ENCODE measurements at places on chromosomes 16 and 17.

- peaks cover 27% of the 10 kb centered on the region for H3K36me3 ChIP-seq
- peak overlapping the region; percentile 38 for H3K27ac ChIP-seq
Measured at GRCh38 chr17:81551458-81552243, 502 bp downstream of the FAAP100 start.

DNA sequence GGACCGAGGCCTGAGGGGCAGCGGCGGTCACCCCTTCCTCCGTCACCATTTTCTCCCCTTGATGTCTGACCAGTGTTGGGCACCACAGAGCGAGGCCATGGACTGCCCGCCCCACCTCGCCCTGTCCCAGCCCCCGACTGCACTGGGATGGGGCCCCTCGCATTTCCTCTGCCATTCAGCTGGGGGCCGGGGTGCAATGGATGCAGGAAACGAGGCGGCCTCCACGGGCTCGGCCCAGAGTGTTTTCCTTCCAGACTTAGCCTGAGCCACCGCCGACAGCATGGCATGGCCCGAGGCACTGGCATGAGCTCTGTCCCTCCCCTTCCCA is 44.6 kb upstream of the ZC3H18 start:
- no peaks in the 10 kb centered on the region for H3K27me3 ChIP-seq
- H3K27ac ChIP-seq, result no peak overlapping the region
- no peak overlapping the region for H3K4me3 ChIP-seq
- H3K4me1 ChIP-seq, result peaks cover 9% of the 10 kb centered on the region

DNA sequence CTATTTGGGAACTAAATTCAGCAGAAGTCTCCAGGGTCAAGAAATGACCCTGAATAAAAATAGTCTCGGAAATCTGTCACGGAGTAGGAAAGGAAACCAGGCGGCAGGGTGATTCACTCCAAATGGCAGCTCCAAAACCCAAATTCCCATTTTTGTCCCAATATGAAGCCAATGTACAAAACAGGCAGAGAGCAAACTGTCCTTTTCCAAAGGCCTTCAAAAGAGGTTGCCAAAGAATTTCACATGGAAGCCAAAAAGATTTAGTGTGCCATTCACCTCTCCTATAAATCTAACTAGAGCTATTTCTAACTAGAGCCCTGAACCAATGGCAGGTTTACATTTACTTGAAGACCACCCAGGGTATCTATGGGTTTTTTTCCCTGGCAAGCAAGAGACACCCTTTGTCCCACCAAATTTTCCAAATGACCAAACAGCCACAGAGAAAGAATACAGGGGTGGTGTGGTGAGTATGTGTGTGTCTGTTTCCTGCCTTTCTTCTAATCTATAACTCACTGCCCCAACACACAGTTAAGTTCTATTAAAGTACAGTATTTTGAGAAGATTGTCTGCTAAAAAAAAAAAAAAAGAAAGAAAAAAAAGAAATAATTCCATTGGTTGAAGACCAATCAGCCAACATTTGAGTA is 6.8 kb downstream of the MYO1D start:
- DNase-seq, result no peak
- H3K4me3 ChIP-seq, result no peak overlapping the region
- H3K27me3 ChIP-seq, result no peaks in the 10 kb centered on the region
- H3K36me3 ChIP-seq, result no peaks in the 10 kb centered on the region
- no peaks in the 10 kb centered on the region for H3K4me1 ChIP-seq

DNA sequence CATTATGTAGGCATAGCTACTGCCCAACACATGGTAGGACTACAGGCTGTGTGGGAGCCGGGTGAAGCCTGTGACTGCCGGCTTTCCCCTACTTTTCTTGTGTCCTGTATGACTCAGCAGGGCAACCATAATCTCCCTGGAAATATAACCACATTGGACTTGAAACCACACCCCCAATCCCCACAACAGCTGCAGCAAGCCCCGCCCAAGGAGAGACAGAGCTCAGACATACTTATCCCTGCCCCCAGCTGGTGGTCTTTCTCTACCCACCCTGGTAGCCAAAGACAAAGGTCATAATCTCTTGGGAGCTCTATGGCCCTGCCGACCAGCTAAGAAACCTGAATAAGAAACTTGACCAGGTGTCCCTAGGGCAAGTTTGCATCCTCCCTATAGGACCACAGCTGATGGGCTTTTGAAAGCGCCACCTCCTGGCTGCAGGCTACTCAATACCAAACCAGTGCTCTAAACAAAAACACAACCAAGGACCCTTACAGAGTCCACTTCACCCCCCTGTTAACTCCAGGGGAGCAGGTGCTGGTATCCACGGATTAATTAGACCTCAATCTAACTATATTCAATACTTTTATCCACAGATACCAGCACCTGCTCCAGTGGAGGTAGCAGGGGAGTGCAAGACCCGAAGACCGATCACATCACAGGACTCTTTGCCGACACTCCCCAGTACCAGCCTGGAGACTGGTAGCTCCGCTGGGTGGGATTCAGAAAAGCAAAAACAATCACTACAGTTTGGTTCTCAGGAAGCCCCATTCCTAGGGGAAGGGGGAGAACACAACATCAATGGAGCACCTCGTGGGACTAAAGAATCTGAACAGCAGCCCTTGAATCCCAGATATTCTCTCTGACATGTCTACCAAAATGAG is 91.2 kb downstream of the IRX5 start:
- no peak overlapping the region for H3K27ac ChIP-seq
- no peak overlapping the region for H3K4me3 ChIP-seq
- no peaks in the 10 kb centered on the region for H3K4me1 ChIP-seq
- peaks cover 14% of the 10 kb centered on the region for H3K27me3 ChIP-seq
- H3K36me3 ChIP-seq, result peaks cover 2% of the 10 kb centered on the region

DNA sequence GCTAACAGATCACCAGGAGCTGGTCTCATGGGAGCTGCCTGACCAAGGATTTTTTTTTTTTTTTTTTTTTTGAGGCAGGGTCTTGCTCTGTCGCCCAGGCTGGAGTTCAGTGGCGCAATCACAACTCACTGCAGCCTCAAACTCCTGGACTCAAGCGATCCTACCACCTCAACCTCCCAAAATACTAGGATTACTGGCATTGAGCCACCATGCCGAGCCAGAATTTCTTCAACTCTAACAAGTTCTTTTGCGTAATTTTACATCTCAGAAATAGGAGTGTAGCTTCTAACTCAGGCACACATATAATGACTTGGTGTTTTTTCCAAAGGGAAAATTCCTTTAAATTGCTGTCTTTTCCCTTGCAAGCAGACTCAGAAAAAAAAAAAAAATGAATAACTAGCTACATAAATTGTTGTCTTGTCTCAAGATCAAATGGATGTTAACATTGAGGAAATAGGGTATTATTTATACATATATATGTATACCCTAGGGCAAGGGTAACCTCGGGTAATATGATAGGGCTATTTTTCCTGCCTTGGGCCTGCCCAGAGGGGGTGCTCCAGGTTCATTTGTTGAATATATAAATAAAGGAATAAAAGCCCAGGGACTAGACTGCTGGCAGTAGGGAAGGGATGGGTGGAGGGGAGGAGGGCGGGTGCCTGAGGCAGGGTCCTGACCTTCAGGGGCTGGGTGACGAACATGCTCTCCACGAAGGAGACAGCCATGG is 42.8 kb upstream of the GCSH start:
- H3K4me1 ChIP-seq, result no peaks in the 10 kb centered on the region
- H3K27ac ChIP-seq, result no peak overlapping the region
- DNase-seq, result no peak
- no peak overlapping the region for H3K4me3 ChIP-seq

DNA sequence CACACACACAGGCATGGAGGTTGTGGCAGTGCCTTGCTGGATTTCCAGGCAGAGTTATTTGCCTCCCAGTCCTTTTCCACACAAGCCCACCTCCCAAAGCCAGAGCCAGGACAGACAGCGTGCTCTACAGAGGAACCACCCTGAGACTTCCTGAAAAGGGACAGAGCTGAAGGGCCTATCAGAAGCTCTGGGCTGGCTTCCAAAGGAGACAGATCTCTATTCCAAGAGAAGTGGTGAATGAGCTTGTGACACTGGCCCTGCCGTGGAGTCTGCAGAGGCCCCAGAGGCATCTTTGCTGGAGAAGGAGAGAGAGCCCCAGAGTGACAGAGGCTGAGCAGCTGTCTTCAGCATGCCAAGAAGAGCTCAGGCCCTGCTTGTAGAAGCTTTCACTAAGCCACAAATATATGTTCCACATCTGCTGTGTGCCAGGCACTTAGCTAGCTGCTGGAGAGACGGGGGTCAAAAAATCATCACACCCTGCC is 8.3 kb upstream of the LPCAT2 start:
- H3K4me3 ChIP-seq, result no peak overlapping the region
- peaks cover 25% of the 10 kb centered on the region for H3K27me3 ChIP-seq
- no peaks in the 10 kb centered on the region for H3K36me3 ChIP-seq
- H3K4me1 ChIP-seq, result no peaks in the 10 kb centered on the region
- H3K27ac ChIP-seq, result no peak overlapping the region

DNA sequence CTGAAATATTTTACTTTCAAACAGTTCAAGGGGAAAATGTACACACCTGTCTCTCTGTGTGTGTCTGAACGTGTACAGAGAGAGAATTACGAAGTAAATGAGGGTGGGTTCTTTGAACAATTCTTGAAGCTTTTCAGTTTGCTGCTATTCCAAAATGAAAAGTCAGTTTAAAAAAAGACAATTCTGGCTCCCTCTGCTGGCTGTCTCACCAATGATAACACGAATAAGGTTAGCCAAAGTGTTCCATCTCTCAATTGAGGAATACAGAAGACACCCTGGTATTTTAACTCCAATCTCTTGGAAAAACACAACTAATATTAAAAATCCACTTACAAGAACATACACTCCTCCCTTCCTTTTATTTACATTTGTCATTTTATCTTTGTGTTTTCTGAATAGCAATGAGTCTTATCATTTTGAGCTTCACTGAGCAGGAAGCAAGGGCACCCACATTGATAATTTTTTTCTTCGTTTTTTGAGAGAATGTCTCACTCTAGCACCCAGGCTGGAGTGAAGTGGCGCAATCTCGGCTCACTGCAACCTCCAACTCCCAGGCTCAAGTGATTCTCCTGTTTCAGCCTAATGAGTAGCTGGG is 20.5 kb downstream of the EFTUD2 start:
- no peaks in the 10 kb centered on the region for H3K27me3 ChIP-seq
- DNase-seq, result no peak
- no peak overlapping the region for H3K4me3 ChIP-seq

GRCh38 chr17:28598389-28598788 is 436 bp downstream of the SPAG5 start:
- peak overlapping the region; percentile 90 for H3K4me3 ChIP-seq
- H3K27me3 ChIP-seq, result no peaks in the 10 kb centered on the region
- peaks cover 25% of the 10 kb centered on the region for H3K4me1 ChIP-seq
- H3K36me3 ChIP-seq, result peaks cover 14% of the 10 kb centered on the region

- DNase-seq, result peak; percentile 93
- H3K4me3 ChIP-seq, result peak overlapping the region; percentile 87
- H3K4me1 ChIP-seq, result peaks cover 55% of the 10 kb centered on the region
- H3K27ac ChIP-seq, result peak overlapping the region; percentile 100
- H3K36me3 ChIP-seq, result peaks cover 38% of the 10 kb centered on the region
- H3K27me3 ChIP-seq, result peaks cover 10% of the 10 kb centered on the region
Measured at GRCh38 chr16:22195695-22196558, 10.2 kb upstream of the EEF2K start.

DNA sequence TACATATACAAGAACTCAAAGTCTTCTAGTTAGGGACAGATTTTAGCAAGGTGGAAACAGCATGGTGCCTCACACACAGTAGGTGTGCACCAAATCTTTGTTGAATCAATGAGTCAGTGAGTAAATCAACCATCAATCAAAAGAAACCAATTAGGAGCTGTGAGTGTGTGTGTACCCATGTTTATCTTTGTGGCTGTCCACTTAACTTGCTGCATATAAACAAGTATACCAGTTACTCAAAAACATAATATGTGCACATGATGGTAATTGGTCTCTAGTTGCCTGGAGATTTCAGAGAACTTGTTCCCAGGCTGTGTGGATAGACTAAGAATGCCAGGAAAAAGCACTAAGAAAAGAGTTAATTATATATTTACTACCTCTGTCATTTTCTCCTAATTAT is 272.2 kb upstream of the CCL2 start:
- H3K4me1 ChIP-seq, result no peaks in the 10 kb centered on the region
- no peaks in the 10 kb centered on the region for H3K27me3 ChIP-seq

All from central memory CD8-positive, alpha-beta T cell (primary cell).